HuH-7 (cell line): ENCODE measurements at places on chromosomes 13 and 19.
A peak's percentile ranks its signal among the peaks of the same experiment; 100 is the strongest.

GRCh38 chr13:54733639-54734038 is 1705.0 kb downstream of the OLFM4 start:
- peak; percentile 61 for DNase-seq

- no peak for DNase-seq
These were observed 9.5 kb downstream of the RASL11A start for GRCh38 chr13:27280009-27280656.

- no peak for DNase-seq
These were observed 14.0 kb upstream of the TOMM40 start for GRCh38 chr19:44876930-44877535.

- no peak for DNase-seq
These were observed 389.2 kb downstream of the NDFIP2 start for GRCh38 chr13:79870123-79870522.

- DNase-seq: no peak
These were observed 121.2 kb downstream of the SHISA2 start for GRCh38 chr13:25930653-25931052.

DNA sequence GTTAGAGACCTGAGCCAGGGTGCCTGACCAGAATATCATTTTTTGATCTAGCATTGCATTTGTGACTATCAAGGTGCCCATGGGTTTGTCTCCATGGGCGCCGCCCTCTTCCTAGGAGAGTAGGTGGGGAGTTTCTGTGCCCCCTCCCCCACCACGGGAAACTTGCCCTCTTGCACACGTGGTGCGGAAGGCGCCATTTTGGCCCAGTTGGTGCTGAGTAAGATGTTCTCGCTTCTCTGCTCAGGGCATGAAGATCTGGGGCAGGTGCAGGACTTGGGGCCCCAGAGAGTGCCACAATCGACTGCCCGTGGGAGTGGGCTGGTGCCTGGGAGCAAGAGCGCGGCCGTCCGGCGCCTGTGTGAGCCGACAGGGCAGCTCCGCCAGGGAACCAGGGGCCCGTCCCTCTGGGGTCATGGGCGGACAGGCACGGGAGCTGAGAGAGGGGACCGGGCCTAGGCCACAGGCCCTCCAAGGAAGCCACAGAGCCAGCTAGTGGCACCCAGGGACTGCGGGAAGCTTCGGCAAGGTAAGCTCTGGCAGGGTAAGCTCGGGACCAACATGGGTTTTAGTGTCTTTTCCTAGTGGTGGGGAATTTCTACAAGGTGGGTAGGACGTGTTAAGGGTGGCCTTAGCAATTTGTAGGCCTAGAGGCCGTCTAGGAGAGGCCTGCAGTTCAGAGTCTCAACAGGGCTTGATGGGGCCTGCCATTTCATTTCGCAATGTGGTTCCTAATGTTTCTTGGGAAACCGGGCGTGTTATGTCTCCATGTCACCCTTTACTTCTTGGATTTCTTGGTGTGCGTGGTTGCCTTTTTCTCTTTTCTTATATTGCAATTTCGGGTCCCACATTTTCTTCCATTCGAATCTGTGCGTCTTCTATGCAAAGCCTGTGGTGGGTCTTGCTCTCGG is 14.5 kb downstream of the SACS start:
- no peak for DNase-seq

- DNase-seq: no peak
These were observed 104.6 kb upstream of the ZNF98 start for GRCh38 chr19:22526661-22527272.

DNA sequence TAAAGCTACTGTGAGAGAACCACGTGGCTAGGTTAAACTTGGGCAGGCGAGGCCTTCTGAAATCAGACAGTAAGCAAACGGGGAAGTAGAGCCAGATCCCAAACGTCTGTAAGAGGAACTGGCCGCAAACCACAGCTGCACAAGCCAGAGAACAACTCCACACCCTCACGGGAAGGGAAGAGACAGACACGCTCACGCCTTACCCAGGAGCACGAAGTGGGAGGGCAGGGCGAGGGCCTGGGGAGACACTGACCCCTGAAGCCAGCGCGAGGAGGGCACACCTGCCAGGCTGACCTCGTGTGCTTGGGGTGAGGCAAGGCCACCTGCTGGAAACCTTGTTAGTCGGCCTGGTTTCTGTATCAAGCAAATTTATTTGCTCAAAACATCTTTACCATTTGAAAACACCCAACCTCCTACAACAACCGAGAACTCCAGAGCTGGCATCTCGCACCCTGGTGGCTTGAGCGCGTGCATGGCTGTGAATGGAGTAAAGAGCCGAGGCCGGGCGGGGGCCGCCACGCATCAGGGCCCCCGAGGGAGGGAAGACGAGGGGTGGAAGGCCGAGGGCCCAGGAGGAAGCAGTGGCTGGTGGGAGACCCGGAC is 7.3 kb downstream of the POLR2E start:
- no peak for DNase-seq

- DNase-seq: no peak
These were observed 11.7 kb upstream of the MCF2L start for GRCh38 chr13:112957295-112957677.

- DNase-seq: no peak
These were observed 28.7 kb downstream of the CCDC122 start for GRCh38 chr13:43850873-43851272.

DNA sequence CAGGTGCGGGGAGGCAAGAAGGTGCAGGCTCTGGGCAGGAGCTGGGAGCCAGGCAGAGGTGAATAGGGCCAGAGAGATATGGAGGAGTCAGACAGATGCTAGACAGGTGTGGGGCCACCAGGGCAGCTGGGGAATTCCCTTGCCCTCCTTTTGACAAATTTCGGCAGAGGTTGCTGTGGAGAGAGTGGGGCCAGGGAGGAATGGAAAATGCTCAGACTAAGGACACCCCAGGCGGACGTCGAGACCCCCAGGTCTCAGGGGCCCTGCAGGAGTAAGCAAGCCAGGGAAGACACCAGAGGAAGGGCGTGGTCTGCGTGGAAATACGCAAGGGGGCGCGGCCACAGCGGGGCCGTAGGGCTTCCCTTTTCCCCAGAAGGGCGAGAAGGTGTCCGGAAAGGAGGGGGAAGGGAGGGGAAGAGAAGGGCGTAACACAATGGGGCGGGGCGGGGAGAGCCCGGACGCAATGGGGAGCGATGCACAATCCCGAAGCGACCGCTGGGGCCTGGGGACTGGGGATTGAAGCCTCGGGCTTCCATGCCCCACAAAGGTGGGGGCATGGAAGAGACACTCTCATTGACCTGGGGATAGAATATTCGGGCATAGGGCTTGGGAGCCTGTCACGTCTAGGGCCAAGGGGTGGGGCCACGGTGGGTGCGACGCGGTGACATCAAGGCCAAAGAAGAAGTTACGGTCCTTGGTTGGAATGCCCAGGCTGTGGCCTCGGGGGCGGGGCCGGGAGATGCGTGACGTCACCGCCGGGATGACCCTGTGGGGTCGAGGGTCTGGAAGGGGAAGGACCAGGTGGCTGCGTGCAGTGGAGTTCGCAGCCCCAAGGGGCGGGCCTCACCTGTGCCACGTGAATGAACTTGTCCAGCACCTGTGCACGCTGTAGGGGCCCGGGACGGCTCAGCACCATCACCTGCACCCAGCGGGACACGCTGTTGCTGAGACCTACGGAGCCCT is 8.2 kb downstream of the RASGRP4 start:
- no peak for DNase-seq

- no peak for DNase-seq
These were observed 422 bp downstream of the ZNF71 start for GRCh38 chr19:56595548-56595899.

DNA sequence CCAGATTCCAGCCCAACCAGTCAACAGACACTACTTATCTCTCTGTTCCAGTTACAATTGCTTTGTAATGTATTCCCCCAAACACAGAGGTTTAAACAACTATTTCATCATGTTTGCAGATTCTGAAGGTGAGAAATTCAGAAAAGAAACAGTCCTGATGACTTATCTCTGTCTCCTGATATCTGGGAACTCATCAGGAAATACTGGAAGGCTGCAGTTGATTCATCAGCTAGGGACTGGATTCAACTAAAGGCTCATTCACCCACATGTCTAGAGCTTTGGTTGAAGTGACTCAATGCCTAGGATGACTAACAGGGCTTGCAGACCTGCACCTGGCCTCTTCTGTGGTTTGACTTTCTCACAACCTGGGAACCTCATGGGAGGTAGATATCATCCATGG is 56.6 kb upstream of the GPC6 start:
- no peak for DNase-seq

- no peak for DNase-seq
These were observed 4.1 kb upstream of the UBE2L5 start for GRCh38 chr13:30418075-30418716.

DNA sequence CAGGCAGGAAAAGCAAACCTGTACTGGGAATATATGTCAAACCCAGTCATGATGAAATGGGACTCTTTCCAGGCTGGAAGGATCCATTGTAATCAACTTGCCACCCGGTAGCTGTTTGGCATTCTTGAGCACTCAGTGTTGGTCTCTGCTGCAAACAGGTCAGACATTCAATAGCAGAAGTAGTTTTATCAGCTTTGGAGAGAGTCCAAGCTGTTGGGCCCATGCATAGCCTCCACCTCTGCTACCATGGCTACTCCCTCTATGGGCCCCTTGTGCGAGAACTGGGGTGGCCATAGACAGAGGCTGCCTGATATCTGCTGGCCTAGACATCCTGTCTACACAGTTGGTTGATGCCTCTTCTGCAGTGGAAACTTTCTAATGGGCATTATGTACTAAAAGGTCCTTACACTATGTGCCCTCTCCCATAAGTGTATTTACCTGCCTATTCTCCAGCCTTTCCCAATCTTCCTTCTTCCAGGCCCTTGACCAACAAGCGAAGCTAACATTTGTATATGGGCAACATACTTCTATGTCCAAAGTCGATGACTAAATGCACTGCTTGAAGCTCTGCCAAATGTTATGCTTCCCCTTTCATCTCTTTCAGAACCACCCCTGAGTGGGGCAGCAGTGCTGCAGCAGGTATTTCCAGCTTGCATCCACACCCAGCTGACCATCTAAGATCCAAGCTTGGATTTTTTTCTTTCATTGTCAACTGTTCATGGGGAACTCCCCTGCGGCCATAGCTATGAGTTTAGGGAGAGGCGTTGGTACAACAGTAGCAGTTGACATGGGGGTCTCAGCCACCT is 5.3 kb upstream of the RNF6 start:
- no peak for DNase-seq

DNA sequence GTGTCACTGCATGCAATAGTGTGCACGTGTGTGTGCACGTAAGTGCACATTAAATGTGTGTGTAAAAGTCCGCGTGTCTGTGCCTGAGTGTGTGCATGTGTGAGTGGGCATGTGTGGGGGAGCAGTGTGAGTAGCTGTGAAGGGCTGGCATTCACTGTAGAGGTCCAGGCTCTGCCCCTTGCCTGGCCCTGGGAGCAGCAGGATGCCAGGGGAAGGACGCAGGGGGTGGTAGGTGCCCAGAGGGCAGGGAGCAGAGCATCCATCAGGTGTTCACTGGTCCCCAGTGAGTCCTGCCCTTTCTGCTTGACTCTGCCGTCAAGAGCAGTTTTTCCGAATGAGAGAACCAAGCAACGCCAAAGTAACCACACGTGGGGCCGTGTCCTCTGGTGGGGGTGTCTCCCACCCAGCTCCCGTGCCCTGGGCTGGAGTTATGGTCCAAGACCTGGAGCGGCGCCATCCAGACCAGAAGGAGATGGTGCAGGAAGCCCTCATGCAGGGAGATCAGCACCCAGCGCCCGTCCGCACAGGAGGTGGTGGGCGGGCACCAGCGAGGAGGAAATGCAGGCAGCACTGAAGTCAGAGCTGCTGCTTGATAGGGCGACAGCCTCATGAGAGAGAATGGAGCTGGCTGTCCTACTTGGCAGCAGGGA is 68.5 kb downstream of the TEX29 start:
- DNase-seq: no peak

- DNase-seq: peak; percentile 94
These were observed 49.9 kb downstream of the AP1M1 start for GRCh38 chr19:16247353-16248182.

DNA sequence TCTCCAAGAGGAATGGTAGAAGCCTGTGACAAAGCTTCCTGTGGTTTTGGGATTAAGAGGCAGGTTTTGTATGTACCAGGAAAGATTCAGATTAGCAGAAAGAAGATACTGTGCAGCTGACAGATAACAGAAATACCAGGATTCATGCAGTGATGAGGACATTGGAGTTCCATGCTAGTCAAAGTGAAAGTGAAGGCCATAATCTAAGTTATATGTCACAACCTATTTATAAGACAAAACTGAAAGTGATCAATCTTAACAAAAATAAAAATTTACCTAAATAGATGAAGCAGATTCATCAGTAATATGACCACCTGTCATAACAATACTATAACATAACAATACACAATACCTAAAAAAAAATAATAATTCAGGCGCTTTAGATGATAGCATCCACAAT is 1305.2 kb upstream of the PCDH9 start:
- DNase-seq: no peak

- no peak for DNase-seq
These were observed 119.7 kb downstream of the LHFPL6 start for GRCh38 chr13:39483326-39483725.
